Stimulated activated CD8-positive, alpha-beta memory T cell treated with anti-CD3 and anti-CD28 coated beads, Interleukin-4, amount 100 ng/mL, for 4 hours (primary cell): ENCODE measurements at places on chromosomes 7 and 10.
A peak's percentile ranks its signal among the peaks of the same experiment; 100 is the strongest.

DNA sequence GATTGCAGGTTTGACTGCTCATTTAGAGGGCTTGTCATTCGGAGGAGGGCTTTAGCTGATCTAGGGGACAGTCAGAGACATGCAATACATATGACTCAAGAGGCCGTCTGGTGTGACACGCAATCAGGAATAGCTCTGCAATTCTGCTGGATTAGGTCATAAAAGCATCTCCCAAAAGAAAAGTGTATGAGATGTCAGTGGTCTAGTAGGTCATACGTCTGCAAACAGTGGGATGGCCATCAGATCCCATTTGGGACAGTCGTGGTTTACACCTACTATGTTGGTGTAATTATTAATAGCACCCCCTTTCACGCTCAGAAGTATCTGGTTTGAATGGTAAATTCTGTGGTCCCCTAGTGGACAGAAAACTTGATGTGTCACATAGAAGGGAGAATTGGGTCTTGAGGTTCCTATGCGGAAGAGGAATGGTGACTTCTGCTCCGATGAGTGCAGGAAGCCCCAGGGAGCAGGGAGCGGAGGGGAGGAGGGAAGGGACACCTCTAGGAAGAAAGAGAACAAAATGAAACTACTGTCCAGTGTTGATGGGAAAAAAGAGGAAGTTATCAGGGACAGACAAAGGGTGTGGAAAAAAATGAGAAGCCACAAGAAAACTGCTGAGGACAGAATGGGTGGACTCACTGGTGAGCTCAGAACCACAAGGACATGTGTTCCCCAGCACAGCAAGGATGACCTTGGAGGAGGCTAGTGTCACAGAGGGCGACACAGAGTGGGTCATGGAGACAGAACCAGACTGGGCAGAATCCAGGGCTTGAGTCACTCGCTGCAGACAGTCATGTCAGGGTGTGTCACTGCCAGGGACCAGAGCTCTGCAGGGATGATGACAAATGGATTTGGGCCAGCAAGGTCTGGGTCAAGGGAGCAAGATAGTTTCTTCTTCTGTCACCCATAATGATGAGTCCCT lies 59.9 kb downstream of the MAP3K8 start:
- no peak for DNase-seq

- DNase-seq, result no peak
These were observed 27.8 kb downstream of the RHEB start for GRCh38 chr7:151491859-151492258.

DNA sequence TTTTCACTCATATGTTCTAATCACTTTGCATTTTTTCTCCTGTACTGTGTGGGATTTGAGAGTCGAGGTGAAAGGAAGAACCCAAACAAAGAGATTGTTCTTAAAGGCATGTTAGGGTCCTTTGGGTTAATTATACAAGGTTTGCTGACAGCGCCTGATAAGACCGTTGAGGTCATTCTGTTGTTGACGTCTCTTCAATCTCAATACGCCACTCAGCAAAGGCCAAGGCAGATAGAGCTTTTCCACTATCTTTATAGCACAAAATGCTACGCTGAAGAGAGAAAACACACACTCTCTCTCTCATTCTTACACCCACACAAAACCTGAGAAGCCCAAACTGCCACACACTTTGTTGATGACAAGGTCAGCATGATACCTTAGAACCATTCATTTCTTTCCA lies 228.7 kb downstream of the CNTNAP2 start:
- no peak for DNase-seq

GRCh38 chr10:86046845-86047460 lies 319.6 kb downstream of the GRID1 start:
- DNase-seq, result no peak

- DNase-seq, result no peak
These were observed 321.5 kb upstream of the NRP1 start for GRCh38 chr10:33655921-33656320.

GRCh38 chr7:27834179-27834921 lies 94.4 kb downstream of the TAX1BP1 start:
- DNase-seq, result no peak

- DNase-seq, result no peak
These were observed 17.5 kb downstream of the KCNMA1 start for GRCh38 chr10:77619964-77620703.

DNA sequence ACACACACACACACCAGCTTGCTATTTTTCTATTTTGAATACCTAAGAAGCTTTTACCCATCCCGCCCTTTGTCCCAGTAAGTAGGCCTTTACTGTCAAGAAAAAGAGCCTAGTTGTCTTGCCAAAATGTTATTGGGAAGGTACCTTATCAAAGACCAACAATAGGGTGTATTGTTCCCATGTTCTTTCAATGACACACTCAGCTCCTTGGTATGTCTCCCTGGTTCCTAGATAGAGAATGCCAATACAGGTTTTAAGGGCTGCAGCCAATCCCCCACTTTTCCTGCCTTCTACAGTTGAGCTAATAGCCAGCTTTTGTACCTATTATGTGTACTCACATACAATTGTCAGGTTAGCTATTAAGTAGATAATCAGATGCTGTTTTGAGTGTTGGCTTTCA lies 92.0 kb upstream of the LRRTM3 start:
- no peak for DNase-seq

GRCh38 chr7:77316219-77316978 lies 99.8 kb downstream of the GSAP start:
- DNase-seq, result no peak

GRCh38 chr10:53839440-53840039 lies 961.5 kb downstream of the PCDH15 start:
- no peak for DNase-seq

DNA sequence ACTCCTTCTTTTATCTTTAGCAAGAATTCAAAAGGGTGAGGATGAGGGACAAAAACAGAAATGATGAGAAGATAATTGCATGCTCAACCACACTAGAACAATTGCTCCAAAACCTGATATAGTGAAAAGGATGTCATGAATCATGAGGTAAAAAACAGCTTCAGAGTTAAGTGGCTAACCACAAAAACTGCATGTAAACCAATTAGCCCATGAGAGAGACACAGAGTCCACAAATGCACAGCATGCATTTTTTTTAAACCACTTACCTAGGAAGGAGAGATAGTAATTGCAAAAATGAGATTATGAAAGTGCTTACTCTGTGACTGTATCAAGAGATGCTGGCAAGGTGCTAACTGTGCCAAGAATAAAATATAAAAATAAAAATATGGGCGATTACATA lies 132.9 kb downstream of the MBL2 start:
- no peak for DNase-seq

DNA sequence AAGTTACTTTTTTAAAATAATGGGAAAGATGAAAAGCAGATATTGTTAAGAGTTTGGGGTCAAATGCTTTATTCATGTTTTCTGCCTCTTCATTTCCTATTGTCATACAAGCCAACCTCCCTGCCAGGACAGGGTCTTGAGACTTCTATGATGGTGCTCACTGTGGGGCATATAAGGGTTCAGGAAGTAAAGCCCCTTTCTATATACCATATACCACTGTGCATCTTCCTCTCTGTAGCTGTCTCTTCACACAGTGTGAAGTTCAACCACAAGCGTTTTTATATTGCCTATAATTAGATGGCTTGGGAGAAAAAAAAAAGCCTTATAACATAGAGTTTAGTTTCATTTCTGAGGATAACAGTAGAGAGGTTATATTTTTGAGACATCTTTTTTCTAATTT lies 389.8 kb upstream of the SORCS1 start:
- DNase-seq, result no peak

DNA sequence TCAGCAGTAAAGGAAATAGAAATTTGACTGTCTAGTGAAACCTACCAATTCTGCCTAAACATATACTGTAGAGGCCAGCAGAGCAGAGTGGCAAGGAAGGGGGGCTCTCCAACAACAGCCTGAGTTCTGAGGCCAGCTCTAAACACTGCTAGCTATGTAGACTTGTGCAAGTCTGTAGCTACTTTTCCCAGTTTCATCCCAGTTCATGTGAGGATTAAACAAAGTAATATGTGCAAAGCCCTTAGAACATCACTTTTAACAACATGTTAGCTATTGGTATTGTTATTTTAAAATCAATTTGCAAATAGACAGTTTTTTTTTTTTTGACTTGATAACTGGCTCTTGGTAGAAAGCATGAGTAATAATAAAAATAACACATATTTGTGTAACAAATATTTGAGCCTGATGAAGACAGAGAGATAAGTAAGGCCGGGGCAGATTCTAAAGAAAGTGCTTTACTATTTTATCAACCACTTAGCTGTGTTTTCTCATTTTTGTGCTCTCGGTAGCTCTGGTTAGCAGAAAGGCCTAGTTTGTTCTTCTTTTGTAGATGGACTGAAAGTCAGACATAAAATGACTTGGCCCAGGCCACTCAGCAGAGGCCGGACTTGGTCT lies 9.3 kb downstream of the CHST12 start:
- DNase-seq, result no peak

- DNase-seq, result no peak
These were observed 448.1 kb downstream of the PTPRN2 start for GRCh38 chr7:158139499-158139898.

GRCh38 chr10:126565441-126565840 lies 105.1 kb downstream of the C10orf90 start:
- no peak for DNase-seq

DNA sequence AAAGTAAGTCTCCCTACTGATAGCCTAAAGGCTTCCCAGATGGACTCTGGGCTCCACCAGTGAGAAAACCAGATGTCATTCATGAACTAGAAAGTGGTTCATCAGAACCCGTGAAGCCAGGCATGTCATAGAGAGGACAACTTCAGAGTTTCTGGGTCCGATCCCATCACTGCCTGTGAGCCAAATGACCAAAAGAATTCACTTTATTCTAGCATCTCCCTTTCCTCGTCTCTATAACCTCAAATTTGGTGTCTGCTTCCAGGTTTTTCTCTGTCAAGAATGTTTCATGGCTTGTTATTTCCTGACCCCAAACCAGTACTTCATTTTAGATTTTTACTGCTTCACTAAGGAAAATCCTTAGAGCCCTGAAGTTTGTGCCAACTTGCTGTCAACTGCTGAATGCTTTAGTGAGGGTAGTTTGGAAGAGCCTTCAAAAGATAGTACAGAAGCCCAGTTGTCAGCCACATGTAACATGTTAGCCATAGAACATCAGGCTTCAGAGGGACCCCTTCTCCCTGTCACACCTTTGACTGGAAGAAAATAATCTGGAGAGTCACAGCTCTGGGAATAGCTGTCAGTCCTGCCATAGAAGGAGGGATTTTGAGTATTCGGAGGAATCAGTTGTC lies 34.0 kb downstream of the ITGB8 start:
- no peak for DNase-seq

- no peak for DNase-seq
These were observed 8.0 kb downstream of the ZNF518A start for GRCh38 chr10:96138102-96138501.

DNA sequence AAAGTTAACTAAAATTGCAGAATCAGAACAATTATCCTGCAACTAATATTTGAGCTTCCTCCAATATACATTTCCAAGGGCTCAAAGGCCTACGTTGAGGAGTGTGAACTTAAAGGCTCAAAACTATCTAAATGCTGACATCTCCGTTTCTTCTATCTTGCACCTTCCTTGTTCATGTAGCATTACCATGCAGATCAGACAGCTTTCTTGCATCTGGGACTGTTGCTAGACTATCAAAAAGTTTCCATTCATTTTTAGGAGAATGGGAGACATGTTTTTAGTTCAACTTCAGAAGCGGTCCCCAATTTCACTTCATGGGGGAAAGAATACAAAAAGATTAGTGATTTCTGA lies 2.9 kb downstream of the ANKRD1 start:
- no peak for DNase-seq

- no peak for DNase-seq
These were observed 7.6 kb upstream of the KCP start for GRCh38 chr7:128918016-128918665.

- DNase-seq, result no peak
These were observed 220.3 kb upstream of the ZNF32 start for GRCh38 chr10:43868952-43869351.

DNA sequence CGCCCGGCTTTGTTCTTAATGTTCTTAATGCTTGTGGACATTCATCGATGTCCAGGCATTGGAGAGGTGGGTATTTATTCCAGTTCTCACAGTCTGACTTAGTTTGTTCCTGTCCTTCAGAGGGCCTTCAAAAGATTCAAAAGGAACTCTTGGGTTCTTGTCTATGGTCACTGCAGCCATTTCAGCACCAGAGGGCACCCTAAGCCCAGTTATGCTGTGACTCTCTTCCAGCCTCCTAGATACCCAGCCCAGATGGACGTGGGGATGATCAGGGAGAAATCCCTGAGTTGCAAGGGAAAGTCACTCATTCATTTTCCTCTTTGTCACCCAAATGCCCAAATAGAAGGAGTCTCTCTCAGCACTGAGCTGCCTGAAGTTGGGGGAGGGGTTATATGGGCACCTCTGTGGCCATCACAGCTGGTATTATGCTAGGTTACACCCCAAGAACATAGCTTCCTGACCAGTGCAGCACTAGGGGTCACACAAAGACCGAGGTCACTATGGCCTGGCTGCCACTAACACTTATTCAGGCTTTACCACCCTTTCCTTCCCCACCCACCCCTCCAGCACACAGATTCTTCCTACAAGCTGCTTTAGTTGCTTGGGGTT lies 26.5 kb upstream of the CCDC126 start:
- peak; percentile 24 for DNase-seq

GRCh38 chr7:125118444-125118843 lies 188.8 kb upstream of the POT1 start:
- DNase-seq, result no peak

DNA sequence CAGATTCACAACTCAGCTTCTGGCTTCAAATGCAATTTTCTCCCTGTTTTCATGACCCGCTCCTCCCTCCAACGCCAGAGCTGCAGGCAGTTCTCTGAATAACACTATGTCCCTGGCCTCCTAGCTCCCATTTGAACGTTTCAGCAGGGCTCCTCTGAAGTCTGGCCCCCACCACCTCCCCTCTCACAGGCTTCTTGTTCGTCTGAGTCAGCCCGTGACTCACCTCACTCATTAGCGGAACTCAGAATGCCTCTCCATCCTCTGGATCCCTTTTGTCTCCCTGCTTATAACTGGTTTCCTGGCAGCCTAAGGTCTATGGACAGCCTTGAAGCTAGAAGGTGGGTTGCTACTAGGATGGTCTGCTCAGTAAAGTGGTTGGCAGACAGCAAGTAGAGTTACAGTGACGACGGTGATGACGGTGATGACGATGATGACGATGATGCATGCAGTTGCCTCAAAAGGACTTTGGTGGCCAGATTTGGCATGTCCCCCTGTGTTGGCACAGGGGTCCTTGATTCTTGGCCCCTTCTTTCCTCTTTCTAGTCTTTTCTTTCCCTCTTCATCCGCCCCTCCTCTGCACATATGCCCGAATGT lies 83.3 kb upstream of the MKLN1 start:
- DNase-seq, result no peak

GRCh38 chr7:155203059-155203881 lies 94.4 kb upstream of the INSIG1 start:
- DNase-seq, result no peak

- DNase-seq, result no peak
These were observed 103.1 kb downstream of the SEMA3C start for GRCh38 chr7:80815733-80816132.

DNA sequence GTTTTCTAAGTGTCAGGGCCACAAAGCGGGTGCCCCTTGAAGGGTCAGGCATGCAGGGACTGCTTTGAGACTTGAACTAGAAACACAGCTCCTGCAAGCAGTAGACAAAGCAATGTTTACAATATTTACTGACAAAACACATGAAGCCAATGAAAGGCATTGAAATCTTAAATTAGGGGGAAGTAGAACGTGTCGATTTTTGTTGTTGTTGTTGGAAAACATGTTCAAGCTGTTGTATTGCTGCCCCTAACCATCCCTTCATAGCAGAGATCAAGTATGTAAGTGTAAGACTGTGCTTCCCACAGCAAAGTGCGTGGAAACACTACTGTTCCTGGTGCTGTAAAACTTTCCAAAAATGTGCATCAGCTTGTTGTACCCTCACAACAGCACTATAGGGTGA lies 131.6 kb upstream of the MGMT start:
- DNase-seq, result no peak

- DNase-seq, result no peak
These were observed 70.2 kb downstream of the SLC39A12 start for GRCh38 chr10:18021725-18022480.
